Fibroblast of lung (primary cell): ENCODE measurements at places on chromosomes 2 and 18. TPM values are rescaled to one million over a fixed set of nuclear protein-coding genes. Genes with fewer than 3 reads are reported as not detected.

DNA sequence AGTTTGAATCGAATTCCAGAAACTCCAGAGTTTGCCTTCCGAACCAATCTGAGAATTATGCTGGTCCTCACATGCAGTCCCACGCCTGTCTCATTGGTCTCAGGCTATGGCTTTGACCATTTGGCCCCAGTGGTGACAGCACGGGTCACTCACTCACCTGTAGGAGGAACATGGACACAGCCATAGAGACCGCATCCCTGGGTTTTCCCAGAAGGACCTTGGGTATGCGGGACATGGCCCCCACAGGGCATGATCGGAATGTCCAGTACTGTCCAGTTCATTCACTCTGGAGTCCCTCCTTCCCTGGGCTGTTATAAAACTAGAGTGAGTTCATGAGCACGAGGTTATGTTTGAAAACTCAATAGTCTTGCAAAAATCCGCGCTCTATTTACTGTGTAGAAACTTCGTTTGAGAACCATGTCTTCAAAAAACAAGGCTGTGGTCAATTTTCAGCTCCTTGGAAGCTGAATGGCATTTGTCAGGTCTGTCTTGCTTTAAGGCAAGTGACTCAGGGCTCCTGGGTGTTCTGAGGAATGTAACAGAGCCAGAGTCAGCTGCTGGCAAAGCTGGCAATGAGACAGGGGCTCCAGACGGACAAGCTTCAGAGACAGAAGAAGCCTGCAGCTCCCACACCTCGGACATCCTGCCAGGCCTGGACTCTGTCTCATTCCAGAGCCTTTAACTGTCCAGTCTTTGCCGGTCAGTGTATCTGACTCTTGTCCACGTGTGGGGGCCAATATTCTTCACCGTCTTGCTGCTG is 86.7 kb upstream of the TMEM18 start:
- no peak for DNase-seq

Gene GREB1
- 0.06 TPM in 2 replicates for polyA plus RNA-seq

GRCh38 chr2:203484266-203485112 is 50.6 kb downstream of the RAPH1 start:
- DNase-seq: peak; percentile 52

DNA sequence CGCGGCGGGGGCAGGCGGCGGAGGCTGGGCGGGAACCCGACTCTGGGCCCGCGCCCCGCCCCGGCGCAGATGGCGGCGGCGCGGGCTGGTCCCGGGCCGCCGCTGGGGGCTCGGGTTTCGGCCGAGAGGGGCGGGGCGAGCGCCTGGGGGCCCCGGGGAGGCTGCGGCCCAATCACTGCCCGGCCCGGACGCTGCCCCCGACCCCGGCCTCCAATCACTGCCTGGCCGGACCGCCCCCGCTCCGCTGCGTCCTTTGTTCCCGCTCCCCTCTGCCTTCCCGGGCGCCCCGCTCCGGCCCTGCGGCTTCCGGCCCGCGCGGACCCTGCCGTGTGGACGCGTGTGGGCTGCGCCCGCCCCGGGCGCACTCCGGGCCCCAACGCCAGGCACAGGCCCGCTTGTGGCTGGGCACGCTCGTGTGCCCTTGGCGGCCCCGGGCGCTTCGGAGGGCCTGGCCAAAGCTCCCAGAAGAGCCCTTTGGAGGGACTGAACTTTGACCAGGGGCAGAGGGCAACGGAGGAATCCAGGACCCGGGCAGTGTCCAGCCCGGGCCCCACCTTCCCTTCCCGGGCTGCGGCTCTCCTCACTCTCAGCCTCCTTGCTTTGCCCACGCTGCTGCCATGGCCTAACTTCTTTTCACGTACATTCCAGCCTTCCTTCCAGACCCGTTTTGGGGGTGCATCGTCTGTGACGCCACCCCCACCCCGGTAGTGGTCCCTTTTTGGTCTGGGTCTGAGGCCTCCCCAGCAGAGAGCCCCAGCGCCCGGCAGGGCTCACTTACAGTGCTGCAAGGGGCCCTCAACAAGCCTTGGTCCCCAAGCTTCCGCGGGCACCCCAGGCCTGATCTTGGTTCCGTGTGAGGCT is 27.1 kb upstream of the PTMA start:
- peak; percentile 82 for DNase-seq

DNA sequence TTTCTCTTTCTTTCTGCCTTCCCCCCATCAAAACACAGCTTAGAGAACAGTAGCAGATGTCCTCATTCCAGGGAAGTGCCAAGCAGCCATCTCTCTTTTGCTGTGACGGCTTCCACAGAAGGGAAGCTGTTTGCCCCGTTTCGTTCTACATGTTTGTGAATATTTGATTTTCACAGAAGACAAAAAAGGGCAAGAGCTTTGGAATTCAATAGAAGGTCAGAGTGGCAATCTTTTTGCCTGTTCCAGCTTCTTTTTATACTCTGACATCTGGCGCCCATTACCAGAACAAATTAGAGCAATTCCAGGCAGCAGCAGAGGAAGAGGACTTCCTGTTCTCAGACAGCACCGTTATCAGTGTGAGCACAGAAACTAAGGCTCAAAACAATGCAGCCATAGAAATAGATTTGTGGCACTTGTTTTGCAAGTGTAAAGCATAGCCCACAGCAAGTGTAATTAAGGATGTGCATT is 79.0 kb upstream of the CDH19 start:
- DNase-seq: no peak

DNA sequence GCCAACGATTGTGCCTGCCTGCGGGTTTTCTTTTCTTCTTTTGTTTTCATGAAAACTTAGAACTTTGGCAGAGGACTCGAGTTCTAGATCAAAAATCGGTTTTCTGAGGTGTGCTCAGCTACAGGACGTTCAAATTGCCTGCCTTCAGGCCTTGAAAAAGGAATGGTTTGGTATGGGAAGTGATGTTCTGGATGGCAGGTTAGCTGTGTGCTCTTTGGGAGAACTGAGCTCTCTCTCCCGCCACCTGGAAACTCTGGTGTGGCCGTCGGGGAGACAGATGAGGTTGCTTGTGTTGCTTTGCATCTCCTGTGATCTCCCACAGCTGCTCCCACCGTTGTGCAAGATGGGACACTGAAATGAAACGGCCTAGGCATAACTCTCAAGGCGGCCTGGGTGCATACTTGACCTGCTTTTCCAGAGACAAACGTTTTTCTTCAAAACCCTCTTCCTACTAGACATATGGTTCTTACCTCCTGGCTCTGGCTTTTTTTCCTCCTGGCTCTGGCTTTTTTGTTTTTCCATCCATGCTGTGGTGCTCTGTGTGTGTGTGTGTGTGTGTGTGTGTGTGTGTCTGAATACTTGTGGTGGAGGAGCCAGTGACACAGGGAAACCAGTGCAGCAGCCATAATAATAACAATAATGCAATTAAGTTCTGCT is 2.0 kb downstream of the FMNL2 start:
- peak; percentile 72 for DNase-seq

Gene LANCL1
- 55.1 and 71.8 TPM in 2 replicates for polyA plus RNA-seq

GRCh38 chr18:37561986-37562385 is 3.6 kb downstream of the CELF4 start:
- DNase-seq: no peak

DNA sequence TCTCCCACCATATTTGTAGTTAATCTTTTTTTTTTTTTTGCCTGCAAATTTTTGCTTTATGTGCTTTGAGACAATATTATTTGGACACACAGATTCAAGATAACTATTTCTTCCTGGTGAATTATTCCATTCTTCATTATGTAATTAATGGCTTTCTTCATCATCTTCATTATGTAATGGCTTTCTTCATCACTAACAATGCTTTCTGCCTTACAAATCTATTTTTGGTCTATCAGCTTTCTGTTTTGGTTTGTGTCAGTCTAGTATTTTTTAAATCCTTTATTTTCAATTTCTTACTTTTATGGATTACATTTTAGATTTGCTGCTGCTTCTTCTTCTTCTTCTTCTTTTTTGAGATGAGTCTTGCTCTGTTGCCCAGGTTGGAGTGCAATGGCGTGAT is 60.5 kb downstream of the MSH6 start:
- DNase-seq: no peak

DNA sequence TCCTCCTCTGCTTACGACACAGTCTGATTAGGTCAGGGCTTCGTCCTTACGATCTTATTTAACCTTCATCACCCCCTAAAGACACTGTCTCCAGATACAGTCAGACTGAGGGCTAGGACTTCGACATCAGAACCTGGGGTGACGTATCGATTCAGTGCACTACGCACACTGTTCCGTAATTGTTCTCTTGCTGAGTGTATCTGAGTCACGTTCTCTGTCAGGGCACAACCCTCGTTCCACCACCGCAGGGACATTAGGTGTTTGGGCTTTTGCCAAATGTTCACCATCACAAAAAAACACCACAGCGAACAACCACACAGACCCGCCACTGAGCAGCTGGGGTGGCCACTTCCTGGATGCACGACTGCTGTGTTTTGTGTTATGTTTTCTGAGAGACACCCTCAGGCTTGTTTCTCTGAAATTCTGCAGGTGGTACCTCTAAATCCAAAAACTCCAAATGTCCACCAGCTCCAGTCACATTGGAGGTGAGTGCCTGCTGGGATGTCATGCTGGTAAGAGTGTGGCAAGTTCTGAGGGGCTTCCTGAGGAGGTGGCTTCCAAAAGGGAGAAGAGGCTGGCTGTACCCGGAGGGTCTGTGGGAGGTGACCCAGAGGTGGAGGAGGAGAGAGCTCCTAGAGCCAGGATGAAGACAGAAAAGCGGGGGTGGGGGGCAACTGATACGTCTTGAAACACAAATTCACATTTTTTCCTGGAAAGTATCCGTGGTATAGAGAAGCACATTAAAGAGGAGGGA is 66.6 kb downstream of the ADNP2 start:
- DNase-seq: no peak

DNA sequence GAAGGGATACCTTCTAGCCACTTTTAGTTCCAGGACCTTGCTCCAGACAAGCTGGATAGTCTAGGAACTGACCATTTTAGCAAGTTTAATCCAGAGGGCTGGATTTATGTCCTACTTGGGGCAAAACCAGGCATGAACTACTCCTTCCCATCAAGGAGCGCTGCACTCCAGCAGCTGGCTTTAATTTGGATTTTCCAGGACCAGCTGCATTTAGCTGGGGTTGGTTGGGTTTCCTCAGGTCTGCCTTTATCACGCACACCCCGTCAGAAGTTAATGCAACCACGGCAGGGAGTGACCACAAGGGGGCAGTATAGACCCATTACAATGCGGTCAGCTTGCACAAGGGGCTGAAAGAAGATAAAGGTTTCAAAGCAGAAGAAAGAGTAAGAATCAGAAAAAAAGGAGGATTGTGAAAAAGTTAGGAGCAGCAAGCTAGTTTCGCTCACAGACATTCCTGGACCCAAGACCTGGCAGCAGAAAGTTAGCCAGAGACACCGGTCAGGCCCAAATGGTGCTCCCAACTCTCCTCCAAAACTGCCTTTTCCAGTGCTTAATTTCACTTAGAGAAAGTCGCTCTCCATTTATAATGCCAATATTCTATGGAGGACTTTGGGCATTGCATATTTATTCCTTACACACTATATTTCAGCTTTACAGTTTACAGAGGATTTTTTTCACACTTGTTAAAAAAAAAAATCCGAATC is 40.1 kb downstream of the SLC4A1AP start:
- peak; percentile 93 for DNase-seq

DNA sequence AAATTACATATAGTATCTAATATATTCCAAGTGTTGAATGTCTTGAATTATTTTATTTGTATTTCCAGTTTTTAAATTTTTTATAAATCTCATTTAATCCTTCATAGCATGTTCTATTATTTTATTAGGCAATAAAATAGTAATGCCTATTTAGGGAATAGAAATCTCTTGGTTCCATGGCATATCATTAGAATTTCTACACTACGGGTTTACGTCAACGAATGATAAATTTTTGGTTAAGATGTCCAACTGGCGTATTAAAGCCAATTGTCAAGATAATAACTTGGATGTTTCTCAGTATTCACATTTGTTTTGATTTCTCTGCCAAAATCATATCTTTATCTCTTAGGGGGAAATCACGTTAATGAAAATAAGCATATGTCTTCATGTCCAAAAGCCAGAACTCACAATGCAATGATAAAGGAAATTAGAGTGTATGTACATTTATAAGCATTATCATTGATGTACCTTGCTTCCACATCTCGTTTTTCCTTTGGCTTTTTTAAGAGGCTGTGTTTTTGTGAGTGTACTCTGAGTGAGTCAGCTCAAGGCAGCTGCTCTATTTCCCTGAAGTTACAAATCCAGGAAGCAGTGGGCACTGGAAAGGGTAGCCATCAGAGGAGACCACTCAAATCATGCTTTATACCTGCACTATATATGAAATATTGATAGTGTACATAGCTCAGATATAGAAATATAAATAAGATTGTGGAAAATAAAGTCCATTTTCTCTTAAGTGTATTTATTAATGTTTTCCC is 115.8 kb upstream of the PDE1A start:
- DNase-seq: peak; percentile 61
